Stimulated activated CD4-positive, alpha-beta T cell treated with anti-CD3 and anti-CD28 coated beads, Interleukin-12 subunit alpha, Interleukin-12 subunit beta, amount 100 ng/mL, for 4 hours (primary cell): ENCODE measurements at places on chromosomes 7 and 10.

- no peak for DNase-seq
These were observed 24.7 kb downstream of the ELN start for GRCh38 chr7:74052628-74053027.

DNA sequence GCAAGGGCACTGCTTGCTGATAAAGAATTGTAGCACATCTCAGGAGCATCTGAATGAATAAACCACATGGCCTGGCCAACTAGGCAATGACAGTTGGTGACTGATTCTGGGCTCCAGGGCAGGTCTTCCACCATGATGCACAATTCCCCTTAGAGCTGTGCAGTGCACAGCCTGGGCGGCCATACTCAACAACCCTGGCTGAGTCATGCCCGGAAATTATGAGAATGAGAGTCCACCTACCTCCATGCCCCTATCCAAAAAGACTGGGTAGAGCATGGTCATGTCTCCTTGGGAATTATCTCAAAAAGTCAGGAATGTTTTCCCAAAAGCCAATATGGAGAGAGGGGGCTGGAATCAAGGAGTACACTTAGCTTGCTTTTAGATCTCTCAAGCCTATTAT is 425.6 kb downstream of the PLXNA4 start:
- DNase-seq = no peak

- DNase-seq = no peak
These were observed 70.2 kb downstream of the ZRANB1 start for GRCh38 chr10:125011926-125012705.

DNA sequence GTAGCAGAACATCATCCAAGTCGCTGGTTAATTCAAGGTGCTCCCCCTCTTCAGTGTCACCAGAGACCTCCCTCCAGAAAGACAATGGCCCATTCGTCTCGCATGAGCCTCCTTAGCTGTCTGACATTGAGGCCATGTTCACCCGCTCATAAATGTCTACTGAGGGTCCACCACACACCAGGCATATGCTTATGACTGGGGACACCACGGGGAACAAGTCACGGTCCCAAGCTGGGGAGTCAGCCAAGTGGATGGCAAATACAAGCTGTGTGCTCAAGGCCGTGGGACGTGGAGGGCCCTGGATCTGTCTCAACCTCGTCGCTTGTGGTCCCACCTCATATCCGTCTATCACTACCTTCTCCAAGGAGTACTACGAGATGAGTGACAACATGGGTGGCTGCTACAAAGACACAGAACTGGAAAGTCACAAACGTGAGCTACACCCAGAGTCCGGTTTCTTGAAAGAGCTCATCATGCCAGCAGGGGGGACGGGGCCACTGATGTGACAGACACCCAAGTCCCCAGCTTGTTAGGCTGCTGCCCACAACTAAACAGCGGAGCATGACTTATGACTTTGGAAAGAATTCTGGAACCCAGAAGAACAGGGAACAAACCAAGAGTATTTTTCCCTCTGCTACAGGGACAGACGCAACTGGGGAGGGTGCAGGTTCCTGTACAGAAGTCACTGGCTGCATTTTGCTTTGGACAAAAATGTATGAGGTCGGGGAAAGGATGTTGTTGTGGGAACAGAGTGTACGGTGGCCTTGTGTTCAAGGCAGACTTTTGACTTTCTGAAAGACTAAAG is 189.6 kb downstream of the COBL start:
- no peak for DNase-seq

DNA sequence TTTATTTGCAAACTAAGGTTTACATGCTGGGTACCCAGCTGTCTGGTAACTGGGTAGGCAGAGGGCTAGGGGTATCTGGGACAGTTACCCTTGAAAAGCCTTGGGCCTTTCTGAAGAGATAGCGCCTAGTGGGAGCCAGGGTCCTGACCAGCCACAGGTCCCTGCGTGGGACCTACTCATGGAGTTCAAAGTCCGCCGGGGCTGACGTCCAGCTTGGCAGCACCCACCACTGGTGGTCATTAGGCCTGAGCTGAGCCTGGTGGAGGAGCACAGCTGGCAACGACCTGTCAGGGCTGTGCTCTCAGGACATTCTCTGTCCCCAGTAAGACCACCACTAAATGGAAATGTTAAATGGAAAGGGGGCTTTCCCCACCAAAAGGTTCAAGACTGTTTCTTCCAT is 20.0 kb downstream of the GUSB start:
- DNase-seq = no peak
